Esophagus squamous epithelium (tissue), 5 donors: ENCODE measurements at places on chromosomes 7 and 10.

DNA sequence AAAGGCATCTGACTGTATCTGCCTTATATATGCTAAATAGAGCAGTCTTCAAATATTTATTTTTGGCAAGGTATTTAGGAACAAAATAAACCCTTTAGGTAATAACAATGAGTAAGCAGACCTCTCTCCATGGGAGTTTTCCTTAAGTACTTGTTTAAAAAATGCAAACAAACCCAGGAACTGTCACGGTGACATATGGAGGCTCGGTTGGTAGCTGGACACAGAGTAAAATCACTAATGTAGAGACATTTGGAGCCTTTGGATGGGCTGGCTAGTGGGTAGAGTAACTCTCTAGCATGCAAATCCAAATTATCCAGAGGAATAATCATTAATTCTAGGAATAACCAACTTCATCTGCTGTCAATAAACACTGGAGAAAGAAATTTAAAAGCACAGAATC, 71.6 kb upstream of the LAMB4 start:
- no peak overlapping the region for H3K4me3 ChIP-seq
- no peak for DNase-seq
- no peaks in the 10 kb centered on the region for H3K36me3 ChIP-seq

DNA sequence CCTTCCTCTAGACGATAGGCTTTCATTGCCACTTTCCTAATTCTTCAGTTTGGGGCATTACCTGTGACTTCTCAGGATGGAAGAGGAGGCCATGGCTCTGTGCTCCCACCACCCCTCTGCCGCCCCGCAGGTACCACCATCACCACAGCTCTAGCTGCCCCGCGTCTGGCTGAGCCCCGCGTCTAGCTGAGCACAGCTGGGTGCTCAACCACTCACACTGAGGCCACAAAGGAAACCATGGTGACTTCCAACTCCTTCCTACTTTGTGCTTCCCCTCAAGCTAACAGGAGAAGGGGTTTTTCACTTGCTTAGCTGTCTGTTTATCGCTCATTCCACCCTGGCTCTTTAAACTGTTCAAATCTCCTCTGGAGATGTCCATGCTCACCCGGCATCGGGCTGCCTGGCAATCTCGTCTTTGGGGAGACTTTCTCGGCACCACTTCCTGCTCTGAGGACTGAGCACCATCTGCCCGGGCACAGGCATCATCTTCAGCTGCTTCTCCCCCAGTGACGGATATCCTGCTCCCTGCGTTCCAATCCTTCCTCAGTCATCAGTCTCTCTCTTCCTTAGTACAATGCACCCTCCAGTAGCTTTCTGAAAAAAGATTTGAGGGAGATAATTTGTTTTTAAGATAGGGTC, 59.4 kb downstream of the MAD1L1 start:
- H3K36me3 ChIP-seq = no peaks in the 10 kb centered on the region
- H3K4me3 ChIP-seq = no peak overlapping the region
- no peaks in the 10 kb centered on the region for H3K27me3 ChIP-seq
- no peak overlapping the region for H3K27ac ChIP-seq

DNA sequence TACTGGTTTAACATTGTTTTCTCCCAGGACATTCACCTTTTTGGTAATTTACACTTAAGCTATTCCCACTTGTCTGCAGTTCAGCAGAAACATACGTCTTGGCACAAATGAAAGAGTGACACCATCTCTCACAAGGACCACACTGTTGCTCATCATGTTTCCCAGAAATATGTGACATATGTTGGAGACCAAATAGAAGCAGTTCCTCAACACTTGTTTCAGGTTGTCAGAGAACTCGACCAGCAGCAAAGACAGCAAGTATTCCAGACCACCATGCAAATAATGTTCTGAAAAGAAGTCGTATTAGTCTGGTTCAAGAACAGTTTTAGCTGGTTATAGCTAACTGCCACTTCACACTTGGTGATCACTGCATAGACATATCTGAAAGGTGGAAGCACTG, 81.3 kb upstream of the KLF6 start:
- no peak overlapping the region for H3K4me3 ChIP-seq
- H3K36me3 ChIP-seq = no peaks in the 10 kb centered on the region
- no peaks in the 10 kb centered on the region for H3K27me3 ChIP-seq
- no peak overlapping the region for H3K27ac ChIP-seq

GRCh38 chr7:14765731-14766130, 136.8 kb downstream of the DGKB start:
- no peaks in the 10 kb centered on the region for H3K4me1 ChIP-seq
- DNase-seq = no peak
- H3K27ac ChIP-seq = no peak overlapping the region
- no peaks in the 10 kb centered on the region for H3K36me3 ChIP-seq
- no peaks in the 10 kb centered on the region for H3K27me3 ChIP-seq

DNA sequence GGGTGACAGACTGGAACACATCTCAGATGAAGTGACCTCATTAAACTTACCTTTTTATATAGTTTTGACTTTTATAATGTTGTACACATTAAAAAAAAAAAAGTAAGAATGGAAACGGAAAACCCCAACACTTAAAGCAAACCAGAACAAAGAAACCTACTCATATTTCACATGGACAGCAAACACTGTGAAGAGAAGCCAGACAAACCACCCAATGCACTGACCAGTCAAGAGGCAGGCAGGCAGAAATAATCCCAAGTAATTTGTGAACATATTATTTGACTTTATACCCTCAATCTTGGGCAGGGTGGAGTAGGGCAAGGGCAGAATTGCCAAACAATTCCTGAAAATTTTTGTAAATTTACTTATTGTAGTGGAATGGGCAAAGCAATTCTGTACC, 39.8 kb downstream of the WAPL start:
- DNase-seq = no peak
- H3K4me3 ChIP-seq = no peak overlapping the region
- H3K27ac ChIP-seq = no peak overlapping the region
- no peaks in the 10 kb centered on the region for H3K36me3 ChIP-seq
- H3K4me1 ChIP-seq = no peaks in the 10 kb centered on the region

DNA sequence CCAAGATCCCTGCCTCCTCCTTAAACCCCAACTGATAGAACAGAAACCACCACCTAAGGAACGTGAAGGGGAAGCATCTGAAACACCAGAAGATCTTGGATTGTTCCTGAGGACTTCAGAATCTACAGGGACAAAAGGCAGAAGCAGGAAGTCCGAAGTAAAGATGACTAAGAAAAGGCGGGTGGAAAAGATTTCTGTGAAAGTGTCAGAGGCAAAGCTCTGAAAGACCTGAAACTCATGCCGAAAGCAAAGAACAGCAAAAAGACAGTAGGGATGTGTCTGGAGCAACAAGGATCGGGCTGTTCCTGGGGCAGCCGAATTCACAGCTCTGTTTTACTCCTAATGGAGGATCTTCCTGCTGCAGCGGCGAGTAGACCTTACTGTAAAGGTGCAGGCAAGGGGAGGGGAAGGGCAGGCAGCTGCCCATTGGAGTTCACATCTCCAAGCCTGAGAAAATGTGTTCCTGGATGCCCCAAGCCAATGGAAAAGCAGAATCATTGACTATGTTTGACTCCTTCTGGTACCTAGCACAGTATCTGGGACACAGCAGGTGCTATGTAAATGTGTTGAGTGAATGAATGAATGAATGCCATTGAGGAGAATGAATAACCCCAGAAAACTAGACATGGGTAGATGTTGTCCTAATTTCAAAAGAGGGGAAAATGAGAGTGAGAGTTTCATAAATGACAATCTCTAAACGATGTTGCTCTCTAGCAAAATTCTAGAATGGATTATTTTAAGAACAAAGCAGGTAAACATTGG, 40.4 kb downstream of the PDIA4 start:
- peak overlapping the region; percentile 94 for H3K27ac ChIP-seq
- no peak for DNase-seq
- peaks cover 5% of the 10 kb centered on the region for H3K4me1 ChIP-seq
- peak overlapping the region; percentile 64 for H3K4me3 ChIP-seq
- H3K36me3 ChIP-seq = no peaks in the 10 kb centered on the region

GRCh38 chr7:28484606-28484935, 72.3 kb downstream of the CREB5 start:
- no peak overlapping the region for H3K4me3 ChIP-seq
- peaks cover 7% of the 10 kb centered on the region for H3K4me1 ChIP-seq
- no peaks in the 10 kb centered on the region for H3K36me3 ChIP-seq
- no peaks in the 10 kb centered on the region for H3K27me3 ChIP-seq

DNA sequence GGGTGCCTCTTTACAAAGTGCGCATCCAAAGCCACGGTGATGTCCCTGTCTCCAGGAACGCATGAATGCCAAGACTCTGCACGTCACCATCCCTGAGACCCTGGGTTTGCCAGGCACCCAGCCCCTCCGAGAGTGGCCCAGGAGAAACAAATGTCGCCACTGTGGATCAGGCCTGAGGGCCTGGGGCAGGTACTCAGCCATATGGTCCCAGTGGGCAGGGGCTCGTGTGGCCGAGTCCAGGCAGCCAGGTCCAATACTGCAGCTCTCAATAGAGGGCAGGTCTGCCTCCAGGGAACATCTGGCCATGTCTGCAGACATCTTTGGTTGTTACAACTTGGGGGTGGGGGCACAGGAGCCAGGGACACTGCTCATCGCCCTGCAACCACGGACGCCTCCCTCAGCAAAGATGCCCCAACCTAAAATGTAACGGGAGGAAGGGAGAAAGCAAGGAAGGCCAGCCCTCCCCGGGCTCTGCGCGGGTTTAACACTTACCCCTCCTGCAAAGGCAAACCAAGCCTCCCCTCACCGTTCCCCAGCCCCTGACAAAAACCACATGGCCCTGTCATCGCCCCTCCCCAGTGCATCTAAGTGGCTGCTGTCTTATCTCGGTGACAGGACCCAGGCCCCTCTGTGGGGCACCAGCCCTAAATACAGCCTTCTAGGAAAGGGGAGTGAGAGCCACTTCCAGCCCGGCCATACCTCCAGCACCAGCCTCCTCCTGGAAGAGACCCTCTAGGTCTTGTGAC, 10.3 kb upstream of the PAPOLB start:
- peaks cover 1% of the 10 kb centered on the region for H3K36me3 ChIP-seq
- H3K4me3 ChIP-seq = no peak overlapping the region
- no peak for DNase-seq

DNA sequence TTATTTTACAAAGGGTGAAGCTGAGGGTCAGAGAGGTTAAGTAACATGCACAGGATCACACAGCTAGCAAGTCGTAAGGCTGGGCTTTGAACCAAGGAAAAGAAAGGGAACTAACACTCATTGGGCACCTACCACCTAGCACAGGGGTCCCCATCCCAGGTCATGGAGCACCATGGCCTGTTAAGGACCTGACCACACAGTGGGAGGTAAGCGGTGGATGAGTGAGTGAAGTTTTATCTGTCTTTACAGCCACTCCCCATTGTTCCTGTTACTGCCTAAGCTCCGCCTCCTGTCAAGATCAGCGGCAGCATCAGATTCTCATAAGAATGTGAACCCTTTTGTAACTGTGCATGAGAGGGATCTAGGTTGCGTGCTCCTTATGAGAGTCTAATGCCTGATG, 222.8 kb downstream of the RAB11FIP2 start:
- H3K27ac ChIP-seq = no peak overlapping the region
- no peaks in the 10 kb centered on the region for H3K4me1 ChIP-seq
- no peak overlapping the region for H3K4me3 ChIP-seq

DNA sequence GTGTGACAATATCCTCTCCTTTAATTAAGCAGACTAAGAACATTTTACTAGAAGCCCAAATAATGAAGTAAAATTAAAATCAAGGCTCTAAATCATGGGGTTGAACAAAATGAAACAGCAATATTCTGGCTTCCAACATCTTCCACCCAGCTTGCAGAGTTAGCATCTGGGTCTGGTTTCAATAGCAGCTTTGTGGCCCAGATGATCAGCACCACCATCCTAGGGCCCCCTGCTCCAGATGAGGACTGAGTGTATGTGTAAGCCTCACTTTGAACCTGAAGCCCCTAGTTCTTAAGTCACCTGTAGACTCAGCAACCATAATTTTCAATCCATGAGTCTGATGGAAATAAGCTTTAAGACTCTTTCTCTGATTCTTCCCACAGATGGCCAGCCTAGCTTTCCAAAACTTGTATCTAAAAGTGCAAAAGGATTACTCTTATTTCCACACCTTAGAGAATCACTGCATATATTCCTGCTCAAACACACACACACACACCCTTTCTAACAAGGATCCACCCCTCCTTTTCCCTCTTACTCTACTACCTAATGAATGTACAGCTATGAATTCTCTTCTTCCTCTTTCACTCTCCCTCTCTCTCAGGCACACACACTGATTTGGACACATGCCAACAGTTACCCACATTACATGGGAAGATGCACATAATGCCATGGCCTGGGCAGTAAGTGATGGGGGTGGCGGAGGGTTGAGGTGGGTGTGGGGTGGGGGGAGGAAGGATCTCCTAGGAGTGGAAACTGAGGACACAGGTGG, 3.5 kb downstream of the DENND11 start:
- H3K27ac ChIP-seq = no peak overlapping the region
- no peaks in the 10 kb centered on the region for H3K27me3 ChIP-seq
- H3K36me3 ChIP-seq = no peaks in the 10 kb centered on the region
- H3K4me3 ChIP-seq = no peak overlapping the region
- peaks cover 11% of the 10 kb centered on the region for H3K4me1 ChIP-seq
- DNase-seq = no peak

DNA sequence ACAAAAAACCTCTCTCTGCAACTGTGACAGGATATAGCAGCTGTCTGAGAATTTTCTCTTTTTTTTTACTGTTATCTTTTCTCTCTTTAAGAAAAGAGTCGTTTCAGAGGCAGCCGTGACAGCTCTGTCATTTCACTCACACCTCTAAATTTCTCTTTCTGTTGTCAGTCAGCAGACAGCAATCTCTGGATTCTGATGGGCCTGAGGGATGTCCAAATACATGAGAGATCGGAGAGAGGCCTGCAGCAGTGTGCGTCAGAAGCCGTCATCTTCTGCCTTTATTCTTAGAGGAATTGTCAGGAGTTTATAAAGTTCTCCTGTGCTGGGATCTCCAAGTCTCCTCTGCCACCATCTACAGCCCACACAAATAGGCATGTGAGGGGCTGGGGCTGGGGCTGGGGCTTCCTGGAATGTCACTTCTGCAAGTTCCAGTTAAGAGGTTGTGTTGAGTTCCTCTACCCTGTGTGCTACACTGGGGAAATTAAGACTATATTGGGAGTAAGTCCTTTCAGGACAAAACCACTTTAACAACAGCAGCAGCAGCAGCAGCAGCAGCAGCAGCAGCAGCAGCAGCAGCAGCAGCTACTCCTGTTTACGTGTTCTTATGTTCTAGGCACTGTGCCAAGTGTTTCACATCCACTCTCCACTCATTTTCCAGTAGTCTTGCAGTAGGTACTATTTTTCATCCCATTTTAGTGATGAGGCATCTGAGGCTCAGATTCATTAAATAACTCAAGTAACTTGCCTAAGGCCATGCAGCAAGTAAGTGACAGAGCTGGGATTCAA, 541.3 kb downstream of the LRMDA start:
- H3K4me3 ChIP-seq = no peak overlapping the region
- no peaks in the 10 kb centered on the region for H3K27me3 ChIP-seq
- DNase-seq = no peak
- H3K36me3 ChIP-seq = no peaks in the 10 kb centered on the region
